Testis (tissue), 5 donors: ENCODE measurements at places on chromosomes 16 and 17. TPM values are rescaled to one million over a fixed set of nuclear protein-coding genes. Genes with fewer than 3 reads are reported as not detected.
A peak's percentile ranks its signal among the peaks of the same experiment; 100 is the strongest.

Gene KRTAP2-3
- not detected for total RNA-seq

Gene PABPN1L
- total RNA-seq = 0.93 TPM

Gene FBXO39
- total RNA-seq = 19.9 TPM

Gene GPRC5B
- total RNA-seq = 195 TPM

DNA sequence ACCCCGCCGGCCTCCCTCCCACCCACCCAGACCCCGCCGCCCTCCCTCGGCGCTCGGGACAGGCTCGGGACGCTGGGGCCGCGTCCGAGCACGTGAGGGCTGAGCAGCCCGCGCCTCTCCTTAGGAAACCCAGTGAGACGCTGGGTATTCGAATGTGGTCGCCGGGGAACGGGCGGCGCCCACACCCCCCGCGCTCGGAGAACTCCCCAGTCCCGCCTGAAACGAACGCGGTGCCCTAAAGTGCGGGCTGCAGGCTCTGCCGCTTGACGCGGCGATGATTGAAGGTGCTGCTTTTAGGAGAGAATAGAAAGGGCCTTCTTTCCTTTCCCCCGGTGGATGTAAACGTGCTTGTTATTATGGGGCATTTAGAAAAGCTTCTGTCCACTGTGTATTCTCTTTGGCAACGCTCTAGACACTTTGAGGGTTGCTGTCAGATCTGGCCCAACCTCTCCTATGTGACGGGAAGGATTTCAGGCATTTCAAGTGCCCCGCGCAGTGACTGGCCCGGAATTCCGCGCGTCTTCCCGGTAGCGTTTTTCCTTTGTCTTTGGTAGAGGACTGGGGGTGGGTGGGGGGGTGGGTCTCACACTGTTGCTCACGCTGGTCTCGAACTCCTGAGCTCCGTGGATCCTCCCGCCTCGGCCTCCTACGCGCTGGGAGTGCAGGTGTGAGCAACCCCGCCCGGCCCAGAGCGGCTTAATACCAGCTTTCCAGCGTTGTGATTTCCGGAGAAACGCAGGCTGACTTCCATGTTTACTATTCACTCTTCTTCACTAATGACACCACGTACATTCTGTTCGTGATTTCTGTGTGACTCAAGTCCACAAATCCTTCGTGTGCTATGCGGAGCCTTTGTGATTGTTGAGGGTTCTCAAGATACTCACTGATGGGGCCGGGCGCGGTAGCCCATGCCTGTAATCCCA lies 21.8 kb upstream of the FOXK2 start:
- peak; percentile 61 for DNase-seq
- H3K4me1 ChIP-seq = peaks cover 3% of the 10 kb centered on the region

- DNase-seq = peak; percentile 63
- no peaks in the 10 kb centered on the region for H3K36me3 ChIP-seq
- H3K4me3 ChIP-seq = peak overlapping the region; percentile 98
- no peaks in the 10 kb centered on the region for H3K27me3 ChIP-seq
- H3K27ac ChIP-seq = peak overlapping the region; percentile 99
Measured at GRCh38 chr17:68514831-68515635, 2.8 kb downstream of the PRKAR1A start.

- no peak for DNase-seq
- H3K27me3 ChIP-seq = no peaks in the 10 kb centered on the region
- no peaks in the 10 kb centered on the region for H3K36me3 ChIP-seq
- peaks cover 30% of the 10 kb centered on the region for H3K4me1 ChIP-seq
Measured at GRCh38 chr17:32488177-32488542, 1.4 kb downstream of the CDK5R1 start.

DNA sequence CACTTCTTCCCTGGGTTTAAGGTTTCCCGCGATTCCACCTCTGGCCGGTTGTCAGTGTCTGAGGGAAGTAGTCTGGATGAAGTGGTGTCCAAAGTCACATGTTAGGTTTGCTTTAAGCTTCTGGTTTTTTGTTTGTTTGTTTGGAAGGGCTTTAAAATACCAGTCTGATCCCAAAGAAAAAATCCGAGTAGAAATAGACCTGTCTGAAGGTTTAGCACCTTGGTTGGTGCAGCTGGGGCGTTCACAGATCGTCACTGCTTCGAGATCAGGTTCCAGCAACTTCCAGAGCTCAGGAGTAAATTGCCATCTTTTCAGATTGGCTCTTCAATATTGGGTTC lies 567 bp downstream of the TMEM97 start:
- peak; percentile 21 for DNase-seq
- no peaks in the 10 kb centered on the region for H3K27me3 ChIP-seq
- H3K4me3 ChIP-seq = peak overlapping the region; percentile 76
- H3K27ac ChIP-seq = peak overlapping the region; percentile 92
- H3K4me1 ChIP-seq = peaks cover 29% of the 10 kb centered on the region

DNA sequence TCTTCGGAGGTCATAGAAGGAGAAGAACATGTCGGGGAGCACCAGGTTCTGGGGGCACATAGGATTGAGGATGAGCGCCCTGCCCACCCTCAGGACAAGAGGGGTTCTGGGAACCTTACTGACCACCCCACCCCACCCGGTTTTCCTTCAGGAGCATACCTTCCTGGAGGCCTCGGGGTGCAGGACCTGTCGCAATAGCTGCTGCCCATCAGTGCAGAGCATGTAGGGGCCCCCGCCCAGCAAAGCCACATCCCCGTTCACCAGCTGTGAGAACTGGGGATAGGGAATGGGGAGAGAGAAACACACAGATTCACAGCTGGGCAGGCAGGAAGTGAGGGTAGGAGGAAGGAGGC lies 2.1 kb downstream of the ESRP2 start:
- no peak overlapping the region for H3K4me3 ChIP-seq
- H3K27ac ChIP-seq = no peak overlapping the region
- peaks cover 10% of the 10 kb centered on the region for H3K4me1 ChIP-seq
- no peak for DNase-seq

- no peak for DNase-seq
- H3K27me3 ChIP-seq = no peaks in the 10 kb centered on the region
- H3K27ac ChIP-seq = peak overlapping the region; percentile 62
- peaks cover 8% of the 10 kb centered on the region for H3K4me1 ChIP-seq
Measured at GRCh38 chr16:17320009-17320408, 150.8 kb downstream of the XYLT1 start.
